ENCODE measurements at places on chromosomes 16 and 17.

- DNase-seq = no peak
Observed at GRCh38 chr16:85471469-85472431, 141.4 kb upstream of the GSE1 start.

DNA sequence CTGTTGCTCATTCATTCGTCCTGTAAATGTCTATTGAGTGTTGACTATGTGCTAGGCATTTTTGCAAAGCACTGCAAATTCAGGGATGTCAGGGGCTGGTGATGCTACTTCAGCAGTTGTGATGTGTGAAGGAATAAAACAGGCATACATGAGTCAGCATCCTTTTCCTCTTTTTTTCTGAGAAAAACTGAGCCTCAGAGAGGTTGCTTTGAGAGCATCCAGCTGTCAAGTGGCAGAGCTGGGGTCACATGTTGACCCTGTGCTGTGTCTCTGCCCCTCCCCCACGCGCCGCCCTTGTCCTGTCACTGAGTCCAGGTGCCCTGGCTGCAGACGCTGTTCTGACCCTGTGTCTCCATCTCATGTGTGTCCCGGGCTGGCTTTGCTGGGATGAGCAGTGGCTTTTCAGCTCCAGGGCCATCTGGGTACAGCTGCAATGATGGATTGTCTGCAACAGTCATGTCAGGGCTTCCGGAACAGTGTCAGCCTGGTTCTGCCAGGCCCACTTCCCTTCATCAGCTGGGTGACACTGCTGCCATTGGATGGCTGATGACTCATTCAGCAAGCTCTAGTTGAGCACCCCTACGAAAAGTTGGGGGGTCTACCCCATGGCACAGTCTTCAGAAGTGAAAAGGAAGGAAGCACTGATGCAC, 14.9 kb downstream of the SEC14L5 start:
- DNase-seq = no peak

DNA sequence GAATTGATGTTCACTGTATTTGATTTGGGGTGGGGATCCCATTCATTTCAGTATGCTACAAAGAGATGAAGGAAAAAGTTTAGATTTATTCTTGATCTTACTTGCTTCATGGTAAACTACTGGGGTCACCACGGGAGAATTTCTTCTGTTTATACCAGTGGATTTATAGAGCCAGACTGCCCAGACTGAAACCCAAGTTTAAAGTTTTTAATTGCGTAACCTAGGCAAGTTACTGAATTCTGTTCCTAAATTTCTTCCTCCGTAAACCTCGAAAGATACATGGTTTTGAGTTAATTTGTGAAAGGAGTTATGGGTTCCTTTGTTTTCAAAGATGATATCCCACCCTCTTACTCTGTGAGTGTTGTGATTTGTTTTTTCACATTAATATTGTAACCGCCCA, 26.4 kb downstream of the PIGL start:
- no peak for DNase-seq

DNA sequence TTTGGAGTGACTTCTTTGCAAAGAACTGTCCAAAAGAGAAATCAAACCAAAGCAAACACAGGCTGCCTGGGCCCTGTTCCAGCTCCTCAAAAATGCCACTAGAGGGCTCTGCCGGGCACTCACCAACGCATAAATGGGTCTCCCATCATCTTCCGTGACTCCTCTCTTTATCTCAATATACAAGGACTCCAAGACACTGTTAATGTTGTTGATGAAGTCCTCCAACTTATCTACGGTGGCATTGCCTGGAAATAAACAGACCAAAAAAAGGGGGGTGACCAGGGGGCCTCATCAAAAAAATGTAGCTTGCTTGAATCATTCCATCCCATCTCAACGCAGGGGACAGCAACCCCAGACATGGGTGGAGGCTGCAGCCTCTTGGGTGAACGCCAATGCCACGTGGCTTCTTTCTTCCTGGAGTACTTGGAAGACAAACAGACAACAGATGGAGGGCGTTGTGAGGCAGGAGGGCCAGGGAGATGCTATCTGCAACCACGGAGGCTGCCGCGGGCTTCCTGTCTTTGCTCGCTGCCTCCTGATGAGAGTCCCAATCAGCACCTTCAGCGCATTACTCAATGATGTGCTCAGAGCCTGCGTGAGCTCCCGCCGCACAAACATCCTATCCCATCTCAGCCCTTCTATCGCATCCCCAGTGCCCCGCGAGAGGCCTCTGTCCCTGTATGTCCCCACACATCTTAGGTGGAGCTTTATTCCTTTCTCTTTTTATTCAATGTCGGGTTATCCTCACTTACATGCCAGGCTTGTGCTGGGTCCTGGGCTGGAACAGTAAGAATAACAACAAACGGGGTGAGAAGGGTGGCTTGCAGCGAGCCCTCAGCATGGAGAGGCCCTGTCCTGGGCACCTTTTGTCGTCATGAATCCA, 32.0 kb downstream of the KDM8 start:
- peak; percentile 90 for DNase-seq

DNA sequence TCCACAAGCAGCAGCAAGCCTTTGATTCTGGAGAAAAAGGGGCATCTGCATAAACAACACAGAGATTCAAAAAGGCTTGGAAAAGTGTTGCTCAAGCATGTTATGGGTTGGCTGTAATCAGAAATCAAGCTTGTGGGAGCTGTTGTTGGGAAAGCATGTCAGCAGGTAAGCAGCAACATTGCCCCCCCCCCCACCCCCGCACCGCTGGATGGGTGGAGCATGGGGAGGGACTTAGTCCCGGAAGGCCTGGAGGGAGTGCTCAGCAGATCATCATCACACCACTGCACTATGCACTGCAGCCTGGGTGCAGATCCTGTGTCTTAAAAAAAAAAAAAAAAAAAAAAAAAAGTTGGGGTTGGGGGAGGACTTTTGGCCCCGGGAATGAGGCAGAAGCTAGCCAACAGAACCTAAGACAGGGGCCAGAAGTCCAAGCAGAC, 16.8 kb upstream of the AKAP1 start:
- DNase-seq = no peak

- DNase-seq = no peak
Observed at GRCh38 chr17:38550661-38551060, 55.1 kb downstream of the SRCIN1 start.

DNA sequence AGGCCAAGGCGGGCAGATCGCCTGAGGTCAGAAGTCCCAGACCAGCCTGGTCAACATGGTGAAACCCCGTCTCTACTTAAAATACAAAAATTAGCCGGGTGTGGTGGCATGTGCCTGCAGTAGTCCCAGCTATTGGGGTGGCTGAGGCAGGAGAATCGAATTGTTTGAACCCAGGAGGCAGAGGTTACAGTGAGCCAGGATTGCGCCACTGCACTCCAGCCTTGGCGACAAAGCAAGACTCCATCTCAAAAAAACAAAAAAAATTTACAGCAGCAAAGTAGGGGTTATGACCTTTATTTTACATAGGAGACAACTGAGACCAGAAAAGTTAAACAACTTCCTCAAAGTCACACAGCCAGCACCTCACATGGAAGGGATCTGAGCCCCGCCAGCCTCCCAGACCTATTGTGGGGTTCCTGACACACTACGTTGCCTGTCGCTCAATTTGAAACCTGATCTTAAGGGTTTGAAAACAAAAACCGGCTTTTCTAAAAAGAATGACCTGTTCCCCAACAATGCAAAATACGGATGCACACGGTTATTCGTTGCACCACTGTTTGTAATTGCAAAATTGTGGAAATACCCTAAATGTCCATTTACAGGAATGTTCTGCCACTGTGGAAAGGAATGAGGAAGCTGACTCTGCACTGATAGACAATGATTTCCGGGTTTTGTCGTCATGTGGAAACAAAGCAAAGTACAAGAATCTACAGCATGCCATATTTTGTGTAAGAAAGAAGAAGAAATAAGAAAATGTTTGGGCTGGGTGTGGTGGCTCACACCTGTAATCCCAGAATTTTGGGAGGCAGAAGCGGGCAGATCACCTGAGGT, 77.2 kb downstream of the CNGB1 start:
- DNase-seq = peak; percentile 33

DNA sequence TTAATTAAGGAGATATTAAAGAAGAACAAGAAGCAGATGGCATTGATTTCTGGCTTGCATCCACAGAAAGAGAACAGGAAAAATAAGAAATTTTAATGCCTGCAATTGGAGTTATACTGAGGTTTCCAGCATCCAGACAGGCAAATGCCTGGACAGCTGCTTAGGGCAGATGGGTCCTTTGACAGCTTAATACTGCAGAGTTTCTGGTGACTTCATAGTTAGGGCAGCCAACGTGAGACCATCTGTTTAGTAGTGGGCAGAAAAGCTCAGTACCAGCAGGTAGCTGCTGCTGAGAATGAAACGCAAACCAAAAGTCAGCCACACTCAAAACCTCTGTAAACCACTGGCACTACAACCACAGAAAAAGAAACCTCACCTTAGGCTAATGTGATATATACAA, 109.8 kb downstream of the CDK5R1 start:
- no peak for DNase-seq

- no peak for DNase-seq
Observed at GRCh38 chr17:31053071-31053470, 41.7 kb upstream of the NF1 start.

- no peak for DNase-seq
Observed at GRCh38 chr16:27526180-27526579, 23.5 kb downstream of the GTF3C1 start.

GRCh38 chr16:4801051-4801961, 1.1 kb downstream of the ROGDI start:
- no peak for DNase-seq

GRCh38 chr17:18947866-18948265, 4.1 kb upstream of the SLC5A10 start:
- DNase-seq = no peak

DNA sequence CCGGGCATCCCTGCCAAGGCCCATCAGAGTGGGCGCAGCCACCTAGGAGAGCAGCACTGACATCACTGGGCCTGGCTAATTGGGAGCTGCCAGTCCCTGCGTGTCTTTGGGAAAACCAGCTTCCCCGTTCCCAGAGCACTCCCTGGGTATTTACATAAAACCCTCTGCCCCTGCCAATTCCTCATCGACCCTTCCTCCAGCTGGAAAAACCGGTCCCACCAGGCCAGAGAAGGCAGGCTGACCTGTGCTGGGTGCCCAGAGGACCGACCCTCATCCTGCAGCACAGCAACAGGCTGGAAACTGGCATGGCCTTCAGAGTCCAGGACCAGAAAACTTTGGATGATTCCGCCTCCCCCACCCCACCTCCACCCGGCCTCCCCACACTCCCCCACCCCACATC, 8.2 kb upstream of the FOXN1 start:
- no peak for DNase-seq

- DNase-seq = no peak
Observed at GRCh38 chr16:72164691-72165090, 7.3 kb downstream of the PMFBP1 start.

GRCh38 chr16:4696172-4696904, 3.0 kb downstream of the NUDT16L1 start:
- DNase-seq = no peak

DNA sequence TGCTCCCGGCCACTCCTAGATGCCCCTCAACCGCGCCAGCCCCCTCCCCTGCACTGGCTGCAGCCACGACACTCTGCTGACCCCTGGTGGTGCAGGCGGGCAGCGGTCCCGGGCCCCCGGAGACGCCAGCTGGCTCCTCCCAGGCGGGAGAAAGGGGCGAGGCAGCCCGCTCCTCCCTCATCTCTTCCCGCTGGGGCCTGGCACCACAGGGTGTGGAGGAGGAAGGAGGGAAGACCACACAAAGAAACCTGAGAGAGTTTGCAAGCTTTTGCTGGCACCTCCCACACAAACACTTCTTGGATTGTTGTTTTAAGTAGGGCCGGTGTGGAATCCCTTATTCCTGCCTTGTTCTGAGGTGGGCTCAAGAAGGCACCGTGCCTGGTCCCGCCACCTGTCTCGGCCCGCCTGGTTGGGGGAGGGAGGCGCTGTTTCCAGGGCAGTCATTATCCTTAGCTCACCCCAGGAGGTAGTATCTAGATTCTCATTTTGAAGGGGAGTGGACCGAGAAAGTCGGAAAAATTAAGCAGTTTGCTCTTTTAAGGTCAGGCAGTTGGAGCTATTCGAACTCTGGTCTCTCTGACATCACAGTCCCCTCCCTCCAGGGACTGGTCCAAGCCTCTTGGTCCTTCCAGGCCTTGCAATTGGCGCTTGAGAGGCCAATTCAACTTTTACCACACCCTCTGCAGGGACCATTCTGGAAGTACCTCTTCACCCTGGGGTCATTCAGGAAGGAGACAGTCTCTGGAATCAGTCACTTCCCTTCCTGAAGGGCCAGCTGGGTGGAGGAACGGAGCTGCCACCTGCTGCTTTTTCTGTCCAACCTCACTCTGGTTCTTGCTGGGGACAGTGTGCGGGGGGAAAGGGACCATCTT, 959 bp upstream of the ANKRD13B start:
- DNase-seq = peak; percentile 78

DNA sequence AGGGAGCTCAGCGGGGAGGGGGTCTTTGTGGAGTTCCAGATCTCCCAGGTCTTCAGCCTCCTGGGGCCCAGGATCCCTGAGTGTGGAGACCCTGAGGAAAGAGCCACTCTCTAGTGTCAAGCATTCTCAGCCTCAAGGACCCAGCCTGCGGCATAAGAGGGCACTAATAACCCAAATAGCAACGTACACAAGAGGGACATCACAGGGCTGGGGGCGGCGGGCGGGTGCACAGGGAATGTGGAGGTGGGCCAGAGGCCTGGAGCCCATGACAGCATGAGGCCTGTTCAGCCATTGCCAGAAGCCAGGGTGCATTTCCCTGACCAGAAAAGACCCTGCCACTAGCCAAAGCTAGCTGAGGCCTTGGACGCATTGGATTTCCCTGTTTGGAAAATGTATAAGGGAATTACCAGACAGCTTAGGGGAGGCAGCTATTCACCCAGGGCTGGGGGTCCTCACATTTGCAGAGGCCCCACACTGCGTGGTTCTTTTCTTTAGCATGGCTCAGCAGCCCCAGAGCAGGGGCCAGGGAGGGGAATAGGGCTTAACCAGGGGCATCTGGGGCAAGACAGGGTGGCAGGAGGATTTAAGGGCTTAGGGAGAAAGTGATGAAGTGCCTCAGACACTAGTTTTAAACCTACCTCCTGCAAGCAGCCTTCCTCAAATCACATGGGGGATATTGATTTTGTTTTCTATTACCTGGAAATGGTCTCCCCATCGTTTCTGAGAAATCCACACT, 13.5 kb upstream of the ALOX15B start:
- no peak for DNase-seq

- no peak for DNase-seq
Observed at GRCh38 chr16:76650582-76650981, 373.4 kb downstream of the CNTNAP4 start.

- no peak for DNase-seq
Observed at GRCh38 chr16:84832488-84833143, 12.8 kb downstream of the CRISPLD2 start.

GRCh38 chr17:44081681-44082080, 11.1 kb downstream of the G6PC3 start:
- DNase-seq = no peak

GRCh38 chr16:69724981-69725479, 1.3 kb downstream of the NQO1 start:
- no peak for DNase-seq

All from CD4-positive, alpha-beta T cell treated with Interleukin-21 for 1 hour (primary cell).